ENCODE measurements at places on chromosomes 6 and 20.

GRCh38 chr20:41054070-41054846 lies 25.6 kb downstream of the TOP1 start:
- DNase-seq: no peak

DNA sequence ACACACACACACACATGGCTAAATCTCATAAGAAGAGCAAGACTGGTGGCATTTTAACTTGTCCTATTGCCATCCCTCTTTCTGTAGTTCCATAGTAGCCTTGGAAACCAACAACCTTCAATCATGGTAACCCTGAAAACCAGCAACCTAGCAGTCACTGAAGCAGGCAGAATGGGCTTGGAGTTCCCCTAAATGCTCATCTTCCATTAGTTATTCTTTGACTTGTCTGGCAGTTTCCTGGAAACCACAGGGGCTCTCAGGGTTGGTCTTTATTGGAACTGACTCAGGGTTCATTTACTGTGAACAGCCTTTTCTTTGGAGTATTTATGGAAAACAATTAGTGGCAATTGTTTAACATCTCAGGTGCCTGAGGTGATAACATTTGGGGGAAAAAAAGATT lies 19.4 kb upstream of the BRPF3 start:
- no peak for DNase-seq

DNA sequence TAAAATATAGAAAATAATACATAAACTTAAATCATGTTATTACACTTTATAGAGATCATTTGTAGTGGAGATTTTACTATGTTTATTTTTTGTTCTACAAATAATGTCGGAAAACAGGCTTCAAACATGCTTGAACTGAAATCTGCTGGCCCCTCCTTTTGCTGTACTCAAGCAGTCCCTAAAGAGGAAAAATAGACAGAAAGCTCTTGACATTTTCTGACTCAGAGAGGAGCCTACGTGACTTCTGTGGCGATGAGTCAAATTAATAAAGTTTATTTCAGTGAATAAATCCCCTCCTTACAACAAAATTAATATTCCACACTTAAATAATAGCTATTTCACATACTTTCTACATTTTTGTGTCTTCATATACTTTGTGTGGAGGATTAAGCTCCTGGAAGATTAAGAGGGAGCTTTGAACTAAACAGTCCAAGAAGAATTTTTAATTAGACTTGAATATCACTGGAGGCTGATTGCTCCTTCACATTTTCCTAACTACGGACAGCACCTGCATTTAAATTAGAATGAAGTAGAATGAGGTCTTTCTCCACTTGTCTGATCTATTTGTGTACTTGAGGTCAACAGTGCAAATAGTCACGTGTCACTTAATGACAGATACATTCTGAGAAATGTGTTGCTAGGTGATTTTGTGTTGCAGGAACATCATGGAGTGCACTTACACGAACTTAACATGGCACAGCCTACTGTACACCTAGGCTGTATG lies 1.7 kb upstream of the TREM1 start:
- DNase-seq: no peak

GRCh38 chr6:149045404-149045803 lies 272.1 kb upstream of the TAB2 start:
- no peak for DNase-seq

Data from C1 segment of cervical spinal cord (tissue), 14 donors.